ENCODE measurements at places on chromosomes 6 and 20. TPM values are rescaled to one million over a fixed set of nuclear protein-coding genes. Genes with fewer than 3 reads are reported as not detected.
A peak's percentile ranks its signal among the peaks of the same experiment; 100 is the strongest.

DNA sequence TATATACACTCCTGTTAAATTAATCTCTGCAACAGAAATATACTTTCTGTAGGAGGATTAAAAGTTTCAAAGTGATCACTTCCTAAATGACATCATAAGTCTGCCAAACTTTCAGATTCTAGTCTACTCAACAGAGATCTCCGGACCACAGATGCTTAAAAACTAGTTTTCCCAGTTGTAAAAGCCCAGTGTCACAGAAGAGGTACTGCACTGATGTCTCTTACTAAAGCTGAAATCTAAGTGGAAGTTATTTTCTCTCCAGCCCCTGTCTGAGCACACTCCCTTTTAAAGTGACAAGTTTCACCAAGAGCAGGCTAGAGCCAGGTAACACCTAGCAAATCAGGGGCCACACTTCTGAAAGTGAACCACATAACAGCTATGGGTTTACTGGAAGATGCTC is 71.6 kb upstream of the DST start:
- H3K27ac ChIP-seq: peak overlapping the region; percentile 58
- H3K36me3 ChIP-seq: no peaks in the 10 kb centered on the region
- DNase-seq: no peak
- no peak overlapping the region for H3K4me3 ChIP-seq
- H3K27me3 ChIP-seq: no peaks in the 10 kb centered on the region
- peaks cover 57% of the 10 kb centered on the region for H3K4me1 ChIP-seq

- no peak overlapping the region for H3K27ac ChIP-seq
- no peak for DNase-seq
- H3K27me3 ChIP-seq: no peaks in the 10 kb centered on the region
- H3K4me3 ChIP-seq: no peak overlapping the region
- H3K4me1 ChIP-seq: no peaks in the 10 kb centered on the region
These were observed 5.6 kb upstream of the BPIFA2 start for GRCh38 chr20:33162313-33162712.

GRCh38 chr20:5145365-5146098 is 18.7 kb downstream of the CDS2 start:
- no peak overlapping the region for H3K4me3 ChIP-seq
- DNase-seq: no peak
- H3K4me1 ChIP-seq: peaks cover 82% of the 10 kb centered on the region
- H3K27ac ChIP-seq: no peak overlapping the region
- no peaks in the 10 kb centered on the region for H3K27me3 ChIP-seq
- H3K36me3 ChIP-seq: no peaks in the 10 kb centered on the region

DNA sequence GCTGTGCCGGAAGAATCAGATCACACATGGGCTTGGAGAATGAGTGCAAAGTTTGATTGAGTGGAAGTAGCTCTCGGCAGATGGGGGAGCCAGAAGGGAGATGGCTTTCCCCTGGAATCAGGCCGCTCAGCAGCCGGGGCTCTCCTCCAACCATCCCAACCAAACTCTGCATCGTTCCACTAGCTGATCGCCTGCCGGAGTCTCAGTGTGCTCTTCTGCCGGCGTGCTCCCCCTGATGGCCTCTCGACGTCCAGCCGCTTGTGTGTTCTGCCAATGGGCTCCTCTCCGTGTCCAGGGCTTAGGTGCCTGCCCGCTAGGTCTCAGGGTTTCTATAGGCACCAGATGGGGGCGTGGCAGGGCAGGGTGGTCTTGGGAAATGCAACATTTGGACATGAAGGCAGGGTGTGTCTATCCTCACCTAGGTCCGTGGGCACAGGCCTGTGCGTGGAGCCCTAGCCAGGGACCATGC is 4.9 kb upstream of the BIRC7 start:
- no peaks in the 10 kb centered on the region for H3K4me1 ChIP-seq
- no peaks in the 10 kb centered on the region for H3K27me3 ChIP-seq
- no peak overlapping the region for H3K27ac ChIP-seq
- DNase-seq: peak; percentile 65
- no peaks in the 10 kb centered on the region for H3K36me3 ChIP-seq

DNA sequence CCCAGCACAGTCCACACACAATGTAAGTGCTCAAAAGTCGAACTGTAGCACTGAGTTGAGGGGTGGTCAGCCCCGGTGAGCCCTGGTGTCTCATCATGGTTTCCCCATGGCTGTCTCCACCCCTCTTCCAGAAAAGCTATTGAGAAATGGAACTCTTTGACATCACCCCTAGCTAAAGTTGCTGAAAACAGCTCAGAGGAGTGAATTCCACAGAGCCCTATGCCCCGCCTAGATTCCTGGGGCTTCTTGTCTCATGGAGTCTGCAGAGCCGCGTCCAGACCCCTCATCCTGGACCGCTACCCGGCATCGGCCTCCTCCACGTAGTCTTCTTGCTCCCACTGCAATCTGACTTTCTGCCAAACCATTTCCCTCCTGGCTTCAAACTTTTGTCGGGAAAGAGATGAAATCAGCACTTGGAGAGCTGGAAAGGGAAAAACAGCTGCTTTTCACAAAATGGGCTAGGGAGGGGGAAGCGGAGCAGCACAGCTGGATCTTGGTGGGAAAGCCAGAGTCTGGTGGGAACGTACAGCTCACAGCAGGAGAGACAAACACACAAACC is 132.2 kb downstream of the SNX5 start:
- peaks cover 12% of the 10 kb centered on the region for H3K4me1 ChIP-seq
- H3K4me3 ChIP-seq: no peak overlapping the region
- no peaks in the 10 kb centered on the region for H3K27me3 ChIP-seq

- peak; percentile 68 for DNase-seq
- H3K4me3 ChIP-seq: peak overlapping the region; percentile 52
- no peaks in the 10 kb centered on the region for H3K36me3 ChIP-seq
- no peaks in the 10 kb centered on the region for H3K27me3 ChIP-seq
- no peak overlapping the region for H3K27ac ChIP-seq
These were observed 11.2 kb downstream of the GNAS-AS1 start for GRCh38 chr20:58839474-58839874.

GRCh38 chr20:13736436-13737191 is 48.1 kb downstream of the ESF1 start:
- no peak overlapping the region for H3K4me3 ChIP-seq
- no peaks in the 10 kb centered on the region for H3K36me3 ChIP-seq
- no peaks in the 10 kb centered on the region for H3K27me3 ChIP-seq
- H3K27ac ChIP-seq: peak overlapping the region; percentile 39

- no peak for DNase-seq
- H3K4me1 ChIP-seq: no peaks in the 10 kb centered on the region
- no peaks in the 10 kb centered on the region for H3K27me3 ChIP-seq
These were observed 28.2 kb downstream of the SYTL3 start for GRCh38 chr6:158677906-158678578.

DNA sequence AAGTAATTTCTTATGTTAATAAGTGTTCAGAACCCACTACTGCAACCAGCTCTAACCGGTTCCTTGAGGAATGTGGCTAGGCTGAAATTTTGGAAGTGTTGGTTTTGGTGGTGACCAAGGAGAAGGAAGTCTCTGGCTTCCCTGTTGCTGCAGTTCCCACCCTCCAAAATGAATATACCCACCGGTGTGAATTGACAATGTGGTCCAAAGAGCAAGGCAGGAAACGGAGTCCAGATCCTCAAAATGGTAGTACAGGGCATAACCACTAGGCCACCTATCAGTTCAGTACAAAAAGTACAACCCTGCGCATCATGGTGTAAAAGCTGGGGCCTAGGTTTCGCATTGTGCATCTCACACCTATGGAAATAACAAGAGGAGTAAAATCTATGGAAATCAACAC is 2.8 kb downstream of the ADNP start:
- H3K27ac ChIP-seq: no peak overlapping the region
- peaks cover 62% of the 10 kb centered on the region for H3K4me1 ChIP-seq
- no peak for DNase-seq
- H3K27me3 ChIP-seq: no peaks in the 10 kb centered on the region

DNA sequence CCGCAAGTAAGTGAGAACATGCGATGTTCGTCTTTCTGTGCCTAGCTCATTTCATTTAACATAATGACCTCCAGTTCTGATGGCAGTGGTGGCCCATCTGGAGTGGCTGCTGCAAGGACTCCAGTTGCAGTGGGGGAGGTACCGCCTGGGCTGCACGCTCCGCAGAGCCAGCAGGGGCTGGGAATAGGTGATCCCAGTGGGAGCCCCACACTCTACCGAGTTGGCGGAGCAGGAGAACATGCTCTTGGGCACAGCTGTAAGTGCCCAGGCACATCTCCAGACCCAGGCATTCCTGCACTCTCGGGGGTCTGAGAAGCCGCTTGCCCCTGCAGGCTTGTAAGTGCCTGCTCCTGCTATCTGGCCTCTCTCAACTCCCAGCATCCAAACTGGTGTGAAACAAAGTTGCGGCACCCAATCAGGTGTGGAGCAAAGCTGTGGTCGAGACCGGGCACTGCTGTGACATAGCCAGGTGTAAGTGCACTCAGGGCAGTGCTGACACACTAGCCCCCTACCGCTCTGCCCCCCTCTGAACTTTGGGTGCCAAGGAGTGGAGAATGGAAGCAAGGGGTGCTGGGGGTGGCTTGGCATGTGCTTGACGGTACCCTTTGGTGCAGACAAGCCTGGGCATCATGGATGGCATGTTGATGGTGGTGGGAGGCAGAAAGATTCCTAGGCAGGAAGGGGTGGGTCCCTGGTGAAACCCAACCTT is 130.2 kb downstream of the HTR1B start:
- H3K4me3 ChIP-seq: no peak overlapping the region
- no peak overlapping the region for H3K27ac ChIP-seq
- no peaks in the 10 kb centered on the region for H3K36me3 ChIP-seq
- DNase-seq: peak; percentile 28
- H3K27me3 ChIP-seq: no peaks in the 10 kb centered on the region

The CGA gene
- total RNA-seq: 0.52 TPM

The MYH7B gene
- 32.7 TPM for total RNA-seq

The ANKEF1 gene
- 1.4 TPM for total RNA-seq

The CCNC gene
- 20.0 TPM for total RNA-seq
